ENCODE measurements at places on chromosomes 5 and 9. TPM values are rescaled to one million over a fixed set of nuclear protein-coding genes. Genes with fewer than 3 reads are reported as not detected.

DNA sequence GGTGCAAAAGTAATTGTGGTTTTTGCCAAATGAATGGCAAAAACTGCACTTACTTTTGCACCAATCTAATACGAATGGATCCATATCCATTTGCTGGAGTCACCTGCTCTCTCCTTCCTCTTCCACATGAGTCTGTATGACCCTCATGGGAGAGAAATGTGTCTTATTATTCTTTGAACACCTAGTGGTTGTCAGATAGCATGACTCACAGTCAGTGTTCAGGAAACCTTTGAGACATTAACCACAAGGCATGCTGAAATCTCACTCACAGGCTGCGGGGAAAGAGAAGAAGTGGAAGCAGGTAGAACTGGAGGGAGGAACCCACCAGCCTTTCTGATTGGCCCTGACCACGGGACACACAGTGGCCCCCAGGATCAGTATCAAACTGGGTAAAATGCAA, 222.8 kb upstream of the KLF4 start:
- no peaks in the 10 kb centered on the region for H3K36me3 ChIP-seq
- DNase-seq: peak; percentile 25
- H3K4me1 ChIP-seq: no peaks in the 10 kb centered on the region
- H3K27ac ChIP-seq: no peak overlapping the region
- H3K4me3 ChIP-seq: no peak overlapping the region

GRCh38 chr5:16933337-16933736, 2.8 kb downstream of the MYO10 start:
- H3K27ac ChIP-seq: no peak overlapping the region
- peaks cover 36% of the 10 kb centered on the region for H3K27me3 ChIP-seq
- no peaks in the 10 kb centered on the region for H3K36me3 ChIP-seq

DNA sequence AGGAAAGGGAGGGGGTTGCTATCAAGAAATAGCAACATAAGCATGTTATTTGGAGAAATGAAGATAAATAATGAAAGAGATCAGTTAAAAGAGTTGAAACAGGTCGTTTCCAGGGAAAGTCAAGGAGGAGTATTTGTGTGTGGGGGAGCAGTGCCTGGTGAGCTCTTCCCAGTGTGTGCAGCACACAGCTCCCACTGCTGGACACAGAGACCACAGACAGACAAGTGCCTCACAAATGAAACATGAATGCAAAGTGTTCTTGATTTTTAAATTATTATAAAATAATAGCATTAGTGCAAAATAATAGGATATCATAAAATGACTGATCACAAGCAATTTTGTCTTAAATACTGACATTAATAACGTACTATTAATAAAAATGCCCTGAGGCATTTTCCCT, 40.8 kb downstream of the LIFR start:
- no peak for DNase-seq
- no peaks in the 10 kb centered on the region for H3K36me3 ChIP-seq
- no peaks in the 10 kb centered on the region for H3K4me1 ChIP-seq
- no peak overlapping the region for H3K27ac ChIP-seq
- H3K4me3 ChIP-seq: no peak overlapping the region

- H3K4me3 ChIP-seq: no peak overlapping the region
- peak; percentile 49 for DNase-seq
- no peaks in the 10 kb centered on the region for H3K27me3 ChIP-seq
- H3K27ac ChIP-seq: no peak overlapping the region
- no peaks in the 10 kb centered on the region for H3K4me1 ChIP-seq
Observed at GRCh38 chr9:127283917-127284497, 19.4 kb downstream of the GARNL3 start.

DNA sequence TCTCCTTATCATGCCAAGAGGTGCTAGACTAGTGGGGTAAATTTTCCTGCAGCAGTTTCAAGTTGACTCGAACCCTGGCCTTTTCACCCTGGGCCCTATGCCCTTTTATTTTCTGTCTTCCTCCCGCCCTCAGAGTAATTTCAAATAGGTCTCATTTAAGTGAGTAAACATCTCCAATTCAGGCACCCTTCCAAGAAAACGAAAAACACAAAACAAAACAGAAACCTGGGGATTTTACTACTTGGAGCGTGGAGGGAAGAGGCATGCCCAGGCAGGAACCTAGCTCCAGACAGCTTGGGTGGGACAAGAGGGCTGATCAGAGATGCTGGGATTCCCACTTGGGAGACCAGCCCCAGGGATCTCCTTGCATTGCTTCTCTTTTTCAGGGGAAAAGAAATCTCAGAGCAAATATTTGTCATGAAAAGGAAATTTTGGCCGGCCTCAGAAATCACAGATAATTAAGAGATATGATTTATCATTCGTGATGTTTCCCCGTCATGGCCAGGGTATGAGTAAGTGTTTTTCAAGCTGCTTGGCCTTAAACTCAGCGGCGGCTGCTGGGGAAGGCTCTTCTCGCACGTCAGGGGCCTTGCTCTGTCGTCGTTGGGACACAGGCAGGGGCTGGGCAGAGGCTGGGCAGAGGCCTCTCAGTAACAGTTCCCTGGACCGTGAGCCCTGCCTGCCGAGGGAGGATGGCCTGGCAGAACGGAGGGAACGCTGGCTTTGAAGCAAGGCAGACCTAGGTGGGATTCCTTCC, 248.6 kb upstream of the KLF4 start:
- no peak overlapping the region for H3K27ac ChIP-seq
- no peak overlapping the region for H3K4me3 ChIP-seq
- no peaks in the 10 kb centered on the region for H3K36me3 ChIP-seq

Gene RNF183
- 0.44 TPM for total RNA-seq

Gene TEK
- total RNA-seq: not detected

DNA sequence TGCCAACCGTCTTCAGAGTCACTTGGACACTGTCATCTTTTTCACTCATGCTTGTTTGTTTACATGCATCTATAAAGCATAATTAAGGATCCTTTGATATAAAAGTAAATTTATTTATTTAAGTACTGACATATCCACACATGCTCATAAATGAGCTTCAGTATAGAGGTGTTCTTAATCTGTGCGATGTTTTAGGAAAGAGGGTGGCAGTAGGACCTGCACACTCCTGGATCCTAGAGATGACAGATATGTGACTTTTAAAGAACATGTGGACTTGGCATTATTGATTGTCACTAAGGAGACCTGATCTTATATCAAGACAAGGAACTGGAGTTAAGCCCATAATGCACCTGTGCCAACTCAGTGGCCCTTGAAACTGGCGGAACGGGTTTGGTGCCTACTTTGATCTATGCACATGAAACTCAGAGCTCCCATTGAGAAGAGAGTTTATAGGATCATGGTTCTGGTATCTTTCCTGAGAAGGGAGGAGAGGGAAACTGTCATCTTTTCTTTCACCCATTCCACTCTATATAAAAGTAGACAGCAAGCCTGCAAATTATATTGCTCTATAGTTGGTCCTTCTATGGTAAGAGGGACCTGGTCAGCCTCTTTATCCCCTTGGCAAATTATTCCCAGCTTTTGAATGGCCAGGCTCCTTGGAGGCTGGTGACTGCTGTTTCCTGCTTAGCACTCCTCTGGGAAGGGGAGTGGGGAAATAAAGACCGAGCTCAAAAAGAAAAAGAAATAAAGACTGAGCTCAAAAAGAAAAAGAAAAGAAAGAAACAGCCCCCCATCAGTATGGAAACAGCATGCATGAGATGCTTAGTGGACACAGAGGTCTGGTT, 57.8 kb upstream of the LIFR start:
- H3K4me3 ChIP-seq: no peak overlapping the region
- no peak overlapping the region for H3K27ac ChIP-seq
- H3K27me3 ChIP-seq: no peaks in the 10 kb centered on the region
- no peaks in the 10 kb centered on the region for H3K36me3 ChIP-seq

Gene CLIC3
- 2.8 TPM for total RNA-seq

Gene BARHL1
- not detected for total RNA-seq

DNA sequence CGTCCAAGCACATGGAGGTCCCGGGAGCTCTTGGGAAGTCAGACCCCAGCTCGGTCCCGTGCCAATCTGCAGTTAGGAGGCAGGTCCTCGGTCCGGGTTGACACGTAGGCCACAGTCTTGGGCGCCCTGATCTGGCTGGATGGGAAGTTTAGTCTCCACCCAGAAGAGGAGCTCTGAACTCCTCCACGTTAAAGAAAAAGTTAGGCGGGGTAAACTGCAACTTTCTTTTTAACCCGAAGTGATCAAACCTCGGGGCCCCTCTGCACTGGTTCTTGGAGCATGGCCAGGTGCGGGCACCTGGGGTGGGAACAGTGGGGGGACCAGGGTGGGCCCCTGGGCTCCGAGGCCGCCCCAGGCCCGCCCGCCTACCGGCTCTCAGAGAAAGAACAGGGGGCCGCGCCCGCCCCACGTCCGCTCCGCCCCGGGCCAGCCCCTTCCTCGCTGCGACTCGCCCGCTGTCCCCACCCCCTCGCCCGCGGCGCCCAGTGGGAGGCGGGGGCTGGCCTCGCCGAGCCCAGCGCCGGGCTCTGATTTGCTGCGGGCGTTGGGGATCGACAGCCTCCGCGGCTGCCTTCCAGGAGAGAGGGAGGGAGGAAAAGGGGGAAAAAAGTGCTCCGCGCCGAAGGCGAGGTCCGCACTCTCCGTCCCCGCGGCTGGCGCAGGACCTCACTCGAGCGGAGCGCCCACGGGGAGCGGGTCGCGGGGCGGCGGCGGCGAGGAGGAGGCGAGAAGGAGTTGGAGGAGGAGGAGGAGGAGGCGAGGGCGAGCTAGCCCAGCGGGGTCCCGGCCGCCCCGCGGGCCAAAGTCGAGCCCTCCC, at the start of gene COL5A1:
Gene COL5A1 (plus strand): TSS at position 631 of the 817 bp plus-strand sequence. CDS start 385 bp downstream, outside the sequence.
- peak; percentile 62 for DNase-seq
- no peak within 1 kb of the TSS for H3K27ac ChIP-seq
- peaks cover 8% of the 10 kb centered on the region for H3K4me1 ChIP-seq
- peak within 1 kb of the TSS; percentile 26 for H3K4me3 ChIP-seq
- H3K27me3 ChIP-seq: peaks cover 11% of the 10 kb centered on the region

DNA sequence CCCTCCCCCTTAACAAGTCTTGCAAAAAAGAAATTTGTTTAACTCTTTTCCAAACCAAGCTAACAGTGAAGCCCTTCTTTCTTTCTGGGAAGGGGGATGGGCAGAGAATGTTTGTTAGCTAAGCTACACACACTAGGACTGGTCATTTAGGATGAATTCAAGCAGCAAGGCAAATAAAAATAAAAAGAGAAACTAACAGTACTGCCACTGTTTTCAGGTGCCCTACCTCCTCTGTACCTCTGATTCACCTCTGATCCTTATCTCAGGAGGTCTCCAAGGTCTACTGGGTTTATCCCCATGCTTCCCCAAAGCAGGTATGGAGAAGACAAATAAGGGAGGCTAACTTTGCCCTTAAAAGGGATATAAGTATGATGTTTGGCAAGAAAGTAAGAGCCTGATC, 52.9 kb downstream of the ELL2 start:
- H3K27me3 ChIP-seq: no peaks in the 10 kb centered on the region
- peaks cover 6% of the 10 kb centered on the region for H3K36me3 ChIP-seq
- no peak overlapping the region for H3K4me3 ChIP-seq
- no peak overlapping the region for H3K27ac ChIP-seq

Gene LOX
- 0.06 TPM for total RNA-seq

- no peaks in the 10 kb centered on the region for H3K36me3 ChIP-seq
- no peak for DNase-seq
- H3K27ac ChIP-seq: no peak overlapping the region
- peaks cover 19% of the 10 kb centered on the region for H3K4me1 ChIP-seq
- H3K4me3 ChIP-seq: no peak overlapping the region
- peaks cover 30% of the 10 kb centered on the region for H3K27me3 ChIP-seq
Observed at GRCh38 chr5:123037104-123037418, 536 bp upstream of the PPIC start.

- H3K27ac ChIP-seq: no peak overlapping the region
- H3K4me1 ChIP-seq: no peaks in the 10 kb centered on the region
- H3K4me3 ChIP-seq: no peak overlapping the region
- no peaks in the 10 kb centered on the region for H3K36me3 ChIP-seq
- DNase-seq: no peak
Observed at GRCh38 chr9:120593955-120594277, 13.9 kb upstream of the CDK5RAP2 start.

DNA sequence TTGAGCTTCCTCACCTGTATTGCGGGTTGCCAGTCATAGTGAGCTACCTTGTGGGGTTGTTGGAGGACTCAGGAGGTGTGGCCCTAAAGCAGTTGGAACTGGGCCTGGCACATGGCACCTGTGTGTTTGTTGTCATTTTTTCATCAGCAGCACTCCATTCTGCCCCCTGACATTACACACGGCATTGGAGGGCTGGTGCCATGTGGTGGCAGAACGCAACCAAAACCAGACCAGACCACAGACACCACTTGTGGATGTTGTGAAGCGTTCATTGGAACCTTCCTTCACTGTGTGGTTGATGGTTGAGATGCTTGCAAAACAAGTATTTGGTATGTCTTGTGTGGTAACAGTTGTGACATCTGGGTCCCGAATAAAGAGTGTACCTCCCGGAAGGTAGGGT, 113.2 kb upstream of the ERCC6L2 start:
- no peak for DNase-seq
- no peaks in the 10 kb centered on the region for H3K27me3 ChIP-seq
- H3K4me3 ChIP-seq: no peak overlapping the region
- no peak overlapping the region for H3K27ac ChIP-seq
- no peaks in the 10 kb centered on the region for H3K4me1 ChIP-seq

Gene GKAP1
- 9.5 TPM for total RNA-seq

All from CD4-positive, alpha-beta T cell (primary cell).